ENCODE measurements at places on chromosomes 1 and 21.

GRCh38 chr1:220925707-220926106 is 46.5 kb downstream of the HLX start:
- no peak for DNase-seq

DNA sequence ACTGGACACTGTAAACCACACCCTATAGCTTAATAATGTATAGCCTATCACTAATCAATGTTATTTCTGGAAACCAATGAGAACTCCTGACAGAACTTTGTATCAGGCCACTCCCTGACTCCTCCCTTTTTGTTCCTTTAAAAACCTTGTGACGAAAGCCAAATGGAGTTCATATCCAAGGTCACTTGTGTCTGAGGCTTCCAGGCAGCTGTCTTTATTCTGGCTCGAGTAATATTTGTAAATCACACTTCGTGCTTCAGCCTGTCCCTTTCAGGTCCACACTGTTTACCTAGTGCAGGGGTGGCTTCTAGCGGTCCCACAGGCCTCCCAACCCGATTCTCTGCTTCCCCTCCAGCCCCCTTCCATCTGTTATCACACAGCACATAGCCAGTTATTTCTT is 16.2 kb upstream of the CAPN9 start:
- no peak for DNase-seq

DNA sequence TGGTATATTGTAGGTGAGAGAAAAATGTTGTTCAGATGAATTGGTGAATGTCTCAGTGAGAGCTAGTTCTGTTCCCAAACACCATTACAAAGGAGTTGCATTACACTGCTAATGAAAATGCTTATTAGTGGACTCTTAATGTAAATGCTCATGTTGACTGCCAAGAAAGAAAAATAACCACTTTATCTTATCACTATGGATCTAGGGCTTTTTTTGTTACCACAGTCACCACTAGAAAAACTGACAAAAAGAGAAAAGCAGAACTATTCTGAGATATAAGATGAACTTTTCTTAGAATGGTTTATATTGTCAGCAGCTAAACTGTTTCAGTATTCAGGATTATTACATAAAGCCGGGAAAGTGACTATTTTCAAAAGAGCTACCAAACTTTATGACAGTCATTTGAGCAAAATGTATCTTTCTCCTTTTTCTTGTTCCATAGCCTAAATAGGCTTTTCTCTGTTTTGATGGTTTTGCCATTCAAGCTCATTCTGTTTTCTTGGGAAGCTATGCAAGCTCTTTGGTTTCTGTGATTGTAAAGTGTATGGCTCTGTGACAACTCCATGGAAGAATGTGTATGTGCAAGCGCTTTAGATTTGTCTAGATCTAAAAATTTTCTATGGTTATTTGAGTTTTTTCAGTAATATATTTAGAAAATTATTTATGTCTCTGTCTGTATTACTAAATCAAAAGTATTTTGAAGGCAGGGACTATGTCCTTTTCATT is 64.2 kb upstream of the DPH5 start:
- no peak for DNase-seq

DNA sequence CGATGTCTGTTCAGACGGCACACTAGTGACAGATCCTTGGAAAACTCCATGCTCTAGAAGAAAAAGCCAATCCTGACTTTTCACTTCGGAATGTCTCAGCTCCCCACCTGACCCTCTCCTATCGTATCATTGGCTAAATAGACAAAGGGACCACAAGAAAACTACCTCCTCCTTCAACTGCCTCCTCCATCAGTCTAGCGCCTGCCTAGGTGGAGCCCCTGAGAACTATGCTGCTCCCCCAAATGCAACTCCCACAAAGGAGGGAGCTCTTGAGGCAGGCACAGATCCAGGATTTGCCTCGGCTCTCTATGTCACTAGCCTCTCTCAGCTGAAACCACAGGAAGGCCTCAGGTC is 148.4 kb downstream of the TOMM20 start:
- no peak for DNase-seq

DNA sequence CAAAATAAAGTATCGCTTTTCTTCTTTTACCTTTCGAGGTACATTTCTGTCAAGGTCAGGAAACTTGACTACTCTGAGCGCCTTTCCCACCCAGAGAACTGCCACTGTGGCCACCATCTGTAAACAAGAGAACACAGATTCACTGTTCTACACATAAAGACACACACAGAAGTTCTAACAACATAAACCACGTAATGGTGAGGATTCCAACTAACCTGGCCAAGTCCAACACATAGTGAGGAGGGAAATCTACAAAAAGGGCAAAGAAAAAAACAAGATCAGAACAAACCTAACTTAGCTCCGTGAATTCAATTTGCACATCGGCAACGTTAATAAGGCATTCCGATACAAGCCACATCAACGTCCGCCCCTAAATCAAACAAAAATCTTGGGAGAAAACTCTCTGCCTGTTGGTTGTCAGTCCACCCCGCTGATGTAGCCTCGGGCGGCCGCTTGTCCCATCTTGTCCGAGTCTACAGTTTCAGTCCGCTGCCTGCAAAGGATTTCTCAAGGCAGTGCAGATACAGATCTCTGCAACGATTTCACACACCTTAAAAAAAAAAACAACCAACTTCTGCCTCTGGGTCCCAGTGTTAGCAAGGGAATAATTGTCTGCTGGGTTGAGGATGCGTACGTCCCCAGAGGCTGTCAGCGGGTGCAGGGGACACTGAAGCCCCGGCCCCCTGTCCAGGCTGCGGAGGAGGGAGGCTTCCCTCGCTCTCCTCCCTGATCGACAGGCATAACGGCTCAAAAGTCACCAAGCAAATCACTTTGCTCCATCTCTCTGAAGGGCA is 1.0 kb downstream of the SLC35D1 start:
- no peak for DNase-seq

DNA sequence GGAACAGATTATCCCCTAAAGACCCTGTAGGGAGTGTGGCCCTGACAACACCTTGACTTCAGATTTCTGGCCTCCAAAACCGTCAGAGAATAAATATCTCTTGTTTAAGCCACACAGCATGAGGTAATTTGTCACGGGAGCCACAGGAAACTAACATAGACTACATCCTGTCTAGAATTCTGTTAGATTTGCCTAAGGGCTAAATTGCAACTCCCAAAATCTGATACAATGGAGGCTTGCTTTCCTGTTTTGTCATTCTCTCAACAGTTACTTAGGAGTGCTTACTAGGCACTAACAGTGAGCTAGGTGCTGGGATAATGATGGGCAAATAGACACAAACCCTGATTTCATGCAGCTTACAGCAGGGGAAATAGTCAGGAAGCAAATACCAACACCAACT is 141.6 kb downstream of the MIS18A start:
- DNase-seq: no peak

GRCh38 chr1:47617381-47618221 is 179.8 kb downstream of the FOXD2 start:
- no peak for DNase-seq

- no peak for DNase-seq
Observed at GRCh38 chr1:1041092-1041523, 21.2 kb downstream of the AGRN start.

- DNase-seq: no peak
Observed at GRCh38 chr21:33283203-33283602, 17.0 kb downstream of the IL10RB start.

DNA sequence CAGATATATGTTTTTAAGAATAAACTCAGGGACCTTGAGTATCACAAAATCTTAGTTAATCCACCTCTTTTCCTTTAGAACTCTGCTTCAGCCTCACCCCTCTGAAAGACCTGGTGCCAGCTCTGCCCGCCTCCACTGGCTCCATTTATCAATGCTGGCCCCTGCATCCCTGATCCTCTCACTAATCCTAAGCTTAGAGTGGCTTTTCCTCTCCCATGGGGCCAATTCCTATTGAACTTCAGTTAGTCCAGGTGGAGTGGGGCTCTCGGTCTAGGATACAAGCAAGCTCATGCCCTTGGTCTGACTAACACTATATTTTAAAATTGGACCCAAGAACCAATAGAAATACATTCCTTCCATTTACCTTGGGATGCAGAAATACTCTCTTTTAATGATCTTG is 87.0 kb downstream of the RGS7 start:
- no peak for DNase-seq

- no peak for DNase-seq
Observed at GRCh38 chr1:160394673-160395072, 5.7 kb upstream of the VANGL2 start.

GRCh38 chr1:61518670-61519400 is 206.1 kb downstream of the TM2D1 start:
- DNase-seq: no peak

GRCh38 chr1:208172423-208173145 is 71.6 kb downstream of the PLXNA2 start:
- no peak for DNase-seq

GRCh38 chr1:4129693-4130092 is 229.6 kb upstream of the C1orf174 start:
- DNase-seq: no peak

GRCh38 chr1:180231506-180231921 is 1.4 kb downstream of the LHX4 start:
- no peak for DNase-seq

DNA sequence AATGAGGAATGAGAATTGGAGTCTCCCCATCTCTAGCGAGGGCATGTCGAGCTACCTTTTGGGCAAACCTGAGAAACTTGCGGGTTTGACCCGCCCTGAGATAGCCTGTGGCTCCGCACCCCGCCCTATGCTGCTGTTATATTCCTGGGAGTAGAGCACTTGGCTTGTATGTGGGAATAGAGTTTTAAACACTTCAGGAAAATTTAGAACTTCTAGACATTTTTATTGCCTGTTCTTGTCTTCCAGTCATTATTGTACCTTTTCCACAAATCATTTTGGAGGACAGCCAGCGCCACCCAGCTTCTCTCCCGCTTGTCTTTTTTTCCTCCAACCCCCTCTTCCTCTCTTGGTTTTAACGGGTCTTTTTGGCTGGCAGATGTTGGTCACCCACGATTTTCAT is 738 bp downstream of the GNPAT start:
- DNase-seq: no peak

- peak; percentile 58 for DNase-seq
Observed at GRCh38 chr1:15207031-15207828, 39.8 kb upstream of the FHAD1 start.

- no peak for DNase-seq
Observed at GRCh38 chr1:160657250-160657781, 10.5 kb upstream of the SLAMF1 start.

GRCh38 chr1:68528243-68528642 is 31.4 kb upstream of the DEPDC1 start:
- no peak for DNase-seq

DNA sequence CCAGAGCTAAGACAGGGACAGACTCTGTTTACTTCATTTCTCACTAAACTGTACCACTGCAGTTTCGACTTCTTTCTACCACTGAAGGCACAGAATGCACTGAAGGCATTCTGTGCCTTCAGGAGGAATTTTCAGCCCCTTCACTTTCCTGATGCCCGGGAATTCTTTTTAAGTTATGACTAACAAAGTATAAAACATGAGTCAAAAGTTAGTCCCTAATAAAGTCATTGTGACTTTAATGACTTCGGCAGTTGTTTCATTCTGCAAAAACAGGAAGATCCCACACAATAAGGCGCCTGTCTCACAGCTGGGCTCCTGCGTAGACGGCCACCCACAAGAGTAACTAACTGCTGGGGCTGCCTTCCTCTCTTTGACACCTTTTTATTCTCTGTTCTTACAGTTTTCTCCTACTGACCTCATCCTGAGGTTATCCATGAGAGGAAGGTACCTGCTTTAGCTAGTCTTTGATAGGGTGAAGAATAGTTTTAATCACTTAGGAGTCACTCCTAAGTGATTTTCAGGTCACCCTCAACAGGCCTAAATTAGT is 183.9 kb upstream of the SGIP1 start:
- no peak for DNase-seq

GRCh38 chr1:61135291-61135690 is 52.9 kb downstream of the NFIA start:
- no peak for DNase-seq

DNA sequence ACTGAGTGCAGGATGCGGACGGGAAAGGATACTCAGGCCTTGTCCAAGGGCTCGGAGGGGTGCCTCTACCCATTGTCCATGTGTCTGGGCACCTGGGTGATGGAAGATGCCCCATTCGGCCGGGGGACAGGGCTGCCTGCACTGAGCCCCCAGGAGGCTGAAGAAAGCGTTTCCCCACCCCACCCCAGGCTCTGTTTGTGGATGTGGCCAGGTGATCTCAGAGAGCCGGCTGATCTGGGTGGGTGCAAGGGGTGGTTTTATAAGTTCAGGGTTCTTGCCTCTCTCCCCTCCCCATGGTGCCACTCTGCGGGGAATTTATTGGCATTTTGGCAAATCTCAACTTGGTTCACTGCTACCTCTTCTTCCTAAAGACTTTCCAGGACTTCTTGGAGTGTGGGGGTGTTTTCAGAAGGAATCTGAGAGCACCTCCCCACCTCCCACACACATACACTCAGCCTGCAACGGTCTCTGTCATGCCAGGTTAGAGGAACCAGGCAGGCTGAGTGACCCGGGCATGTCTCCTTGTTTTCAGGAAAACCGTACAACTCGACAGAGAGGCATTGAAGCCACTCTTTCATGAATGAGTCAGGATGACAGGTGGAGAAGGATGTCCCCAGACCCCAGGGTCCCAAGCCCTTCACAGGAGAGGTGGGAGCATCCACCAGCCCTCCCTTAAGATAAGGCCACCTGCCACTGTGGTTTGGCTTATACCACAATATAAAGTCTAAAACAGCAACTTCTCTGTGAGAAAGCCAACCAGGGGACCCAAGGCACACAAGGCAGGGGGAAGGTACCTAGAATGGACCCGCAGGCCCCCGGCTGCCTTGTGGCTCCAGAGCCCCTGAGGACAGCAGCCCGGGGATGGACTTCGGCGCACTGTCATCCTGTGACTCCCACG is 174.9 kb downstream of the ETS2 start:
- no peak for DNase-seq

GRCh38 chr1:215878128-215878527 is 311.0 kb downstream of the KCTD3 start:
- DNase-seq: no peak

GRCh38 chr1:8410791-8411190 is 92.9 kb downstream of the SLC45A1 start:
- DNase-seq: no peak

- DNase-seq: no peak
Observed at GRCh38 chr1:91872559-91873081, 13.3 kb downstream of the TGFBR3 start.

Data from anterior cingulate cortex (tissue), 58 donors.